Activated naive CD8-positive, alpha-beta T cell treated with anti-CD3 and anti-CD28 coated beads for 36 hours (primary cell): ENCODE measurements at places on chromosomes 2 and 18. TPM values are rescaled to one million over a fixed set of nuclear protein-coding genes. Genes with fewer than 3 reads are reported as not detected.

The CDH7 gene
- not detected for total RNA-seq

The SULT1C4 gene
- not detected for total RNA-seq

The APCDD1 gene
- total RNA-seq, result not detected

The ONECUT2 gene
- not detected for total RNA-seq

DNA sequence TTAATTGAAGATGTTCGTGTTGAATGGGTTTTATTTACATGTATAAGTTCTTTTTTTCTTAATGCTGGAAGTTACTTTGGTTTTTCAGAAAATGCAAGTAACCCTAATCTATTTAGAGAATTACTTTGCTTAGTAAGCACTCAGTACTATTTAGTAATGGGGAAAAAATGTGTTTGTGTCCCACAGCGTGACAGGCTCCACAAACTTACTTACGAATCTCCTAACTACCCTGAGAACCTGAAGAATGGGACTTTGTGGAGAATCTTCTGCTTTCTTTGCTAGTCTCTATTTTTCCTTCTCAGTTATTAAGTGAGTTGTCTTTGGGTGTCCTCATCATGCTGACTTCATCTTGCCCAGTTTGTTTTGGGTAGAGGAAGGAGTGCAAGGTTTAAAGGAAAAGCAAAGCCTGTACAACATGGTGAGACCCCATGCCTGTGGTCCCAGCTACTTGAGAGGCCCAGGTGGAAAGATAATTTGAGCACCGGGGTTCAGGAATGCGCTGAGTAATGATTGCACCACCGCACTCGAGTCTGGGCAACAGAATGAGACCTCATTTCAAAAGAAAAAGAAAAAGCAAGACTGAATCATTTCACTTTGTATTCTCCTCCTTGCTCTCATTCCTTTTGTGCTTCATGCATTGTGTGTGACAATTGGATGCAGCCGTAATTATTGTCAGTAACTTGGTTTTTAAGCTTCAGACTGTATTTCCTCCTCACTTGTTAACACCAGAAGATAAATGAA is 10.2 kb downstream of the NEDD4L start:
- no peak for DNase-seq

GRCh38 chr18:48785091-48785614 is 165.6 kb downstream of the SMAD7 start:
- DNase-seq, result peak; percentile 16

DNA sequence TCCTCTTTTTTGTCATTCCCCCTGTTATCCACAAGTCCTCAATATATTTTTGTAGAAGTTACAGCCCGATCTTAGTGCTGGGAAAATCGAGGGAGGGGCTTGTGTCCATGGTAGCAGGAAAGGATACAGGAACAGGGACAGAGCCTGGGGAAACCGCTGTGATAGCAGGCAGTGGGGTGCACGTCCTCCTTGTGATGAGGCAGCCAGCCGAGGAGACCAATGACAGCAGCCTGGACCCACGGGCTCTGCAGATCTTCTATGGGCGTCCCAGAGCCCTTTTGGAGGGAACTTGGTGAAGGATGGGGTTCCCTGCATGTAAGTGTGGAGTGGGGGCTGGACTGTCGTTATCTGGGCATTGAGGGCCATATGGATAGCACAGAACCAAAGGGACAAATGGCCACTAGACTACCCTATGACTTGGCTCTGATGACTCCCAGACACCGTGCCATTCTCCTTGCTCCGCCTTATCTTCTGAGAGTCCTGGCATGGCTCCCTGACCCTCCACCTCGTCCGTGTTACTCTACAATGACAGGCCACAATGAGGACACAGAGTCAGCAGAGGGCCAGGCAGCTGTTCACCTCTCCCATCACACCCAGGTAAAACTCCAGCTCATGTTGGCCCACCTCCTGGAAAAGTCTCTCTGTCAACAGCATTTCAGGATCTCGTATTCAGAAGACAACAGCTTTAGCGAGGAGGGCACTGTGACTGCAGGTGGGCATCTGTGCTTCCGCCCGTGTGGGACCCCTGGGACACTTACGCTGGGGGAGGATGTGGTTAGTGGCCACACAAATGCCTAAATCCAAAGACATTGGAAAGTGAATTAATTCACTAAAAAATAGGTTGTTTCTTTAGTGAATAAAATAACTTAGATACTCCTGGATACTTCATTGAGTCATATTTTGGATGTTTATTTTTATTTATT is 100.1 kb downstream of the VAPA start:
- no peak for DNase-seq
